ENCODE measurements at places on chromosomes 7 and 10. TPM values are rescaled to one million over a fixed set of nuclear protein-coding genes. Genes with fewer than 3 reads are reported as not detected.

SNX13 gene
- total RNA-seq, result 73.2 TPM

PPP1R9A gene
- 5.7 TPM for total RNA-seq

TACC2 gene
- total RNA-seq, result 52.1 TPM

FGFBP3 gene
- 2.0 TPM for total RNA-seq

CALY gene
- total RNA-seq, result not detected

DNA sequence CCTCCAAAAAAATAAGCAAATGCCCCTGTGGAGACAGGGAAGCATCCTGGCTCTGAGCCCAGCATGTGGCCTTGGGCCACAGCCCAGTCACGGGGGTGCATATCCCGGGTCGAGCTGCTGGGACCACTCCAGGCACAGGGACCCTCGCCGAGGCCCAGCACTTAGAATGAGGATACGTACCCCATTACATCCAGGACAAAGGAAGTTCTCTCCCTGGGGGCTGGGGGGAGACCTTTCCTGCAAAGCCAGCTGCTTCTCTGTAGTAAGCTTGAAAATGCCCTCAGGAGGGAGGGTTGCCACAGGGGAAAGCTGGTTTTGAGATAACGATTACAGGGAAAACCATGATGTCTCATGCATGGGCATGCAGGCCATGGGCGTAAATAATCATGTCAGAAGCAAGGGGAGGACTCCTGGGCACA, 75.5 kb downstream of the HIPK2 start:
- no peak overlapping the region for H3K4me3 ChIP-seq
- H3K27ac ChIP-seq, result no peak overlapping the region
- peaks cover 47% of the 10 kb centered on the region for H3K4me1 ChIP-seq
- no peaks in the 10 kb centered on the region for H3K27me3 ChIP-seq
- peaks cover 11% of the 10 kb centered on the region for H3K36me3 ChIP-seq

GRCh38 chr7:30731581-30731980, 20.4 kb upstream of the INMT start:
- H3K4me3 ChIP-seq, result no peak overlapping the region
- no peaks in the 10 kb centered on the region for H3K36me3 ChIP-seq

GRCh38 chr10:12042409-12042796, 206 bp downstream of the UPF2 start:
- H3K36me3 ChIP-seq, result no peaks in the 10 kb centered on the region
- peak overlapping the region; percentile 94 for H3K27ac ChIP-seq
- H3K27me3 ChIP-seq, result no peaks in the 10 kb centered on the region

- no peak overlapping the region for H3K27ac ChIP-seq
- H3K4me1 ChIP-seq, result no peaks in the 10 kb centered on the region
Measured at GRCh38 chr10:97475936-97476594, 22.2 kb downstream of the MMS19 start.

DGKI gene
- 10.3 TPM for total RNA-seq

H2BK1 gene
- not detected for total RNA-seq

GRCh38 chr7:4715410-4715776, 33.3 kb downstream of the FOXK1 start:
- no peak for DNase-seq
- peaks cover 17% of the 10 kb centered on the region for H3K4me1 ChIP-seq
- peak overlapping the region; percentile 22 for H3K27ac ChIP-seq
- H3K27me3 ChIP-seq, result no peaks in the 10 kb centered on the region
- H3K4me3 ChIP-seq, result peak overlapping the region; percentile 52

DNA sequence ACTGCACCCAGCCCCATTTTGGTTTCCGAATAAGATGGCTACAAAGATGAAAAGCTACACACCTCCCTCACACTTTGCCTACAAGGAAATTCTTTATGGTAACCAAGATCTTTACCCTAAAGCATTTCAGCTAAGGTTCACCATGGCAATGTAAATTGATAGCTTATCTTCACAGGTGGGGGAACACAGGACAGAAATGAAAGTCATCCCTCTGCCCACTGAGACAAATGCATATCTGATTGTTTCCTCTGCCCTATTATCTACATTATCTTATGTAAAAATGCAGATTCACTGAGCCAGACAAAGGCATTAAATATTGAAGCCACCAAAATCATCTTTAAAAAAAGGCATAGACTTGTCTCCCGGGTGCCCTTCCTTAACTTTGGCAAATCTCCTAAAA, 3.2 kb upstream of the TMEM139 start:
- no peaks in the 10 kb centered on the region for H3K4me1 ChIP-seq
- no peak for DNase-seq
- H3K4me3 ChIP-seq, result no peak overlapping the region
- H3K36me3 ChIP-seq, result no peaks in the 10 kb centered on the region
- no peaks in the 10 kb centered on the region for H3K27me3 ChIP-seq
- no peak overlapping the region for H3K27ac ChIP-seq

DNA sequence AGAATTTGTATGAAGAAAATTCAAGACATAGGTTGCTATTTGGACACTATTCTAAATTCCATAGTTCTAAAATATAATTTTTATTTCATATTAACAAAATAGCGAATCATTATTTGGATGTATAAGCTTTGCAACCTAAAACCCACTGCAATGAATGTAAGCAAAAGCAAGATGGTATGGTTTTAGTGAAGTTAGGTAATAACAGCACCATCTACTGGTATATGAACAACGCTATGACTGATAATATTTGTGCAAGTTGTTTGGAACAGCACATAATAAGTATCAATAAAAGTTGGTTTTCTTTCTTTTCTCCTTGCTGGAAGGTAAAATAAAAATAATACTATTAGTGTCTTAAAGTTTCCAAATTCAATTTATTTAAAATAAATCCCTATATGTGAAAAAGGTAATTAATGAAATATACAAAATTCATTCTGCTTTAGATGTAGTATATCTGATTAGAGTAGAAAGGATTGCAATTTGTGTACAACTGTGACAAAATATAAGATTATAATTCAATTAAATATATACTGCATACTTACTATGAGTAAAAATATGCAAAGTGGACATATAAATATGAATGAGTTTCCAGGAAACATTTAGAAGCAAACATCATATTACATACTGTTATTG, 79.0 kb upstream of the LSM8 start:
- H3K27me3 ChIP-seq, result no peaks in the 10 kb centered on the region
- no peak for DNase-seq
- H3K4me1 ChIP-seq, result no peaks in the 10 kb centered on the region
- H3K36me3 ChIP-seq, result no peaks in the 10 kb centered on the region
- H3K4me3 ChIP-seq, result no peak overlapping the region

DNA sequence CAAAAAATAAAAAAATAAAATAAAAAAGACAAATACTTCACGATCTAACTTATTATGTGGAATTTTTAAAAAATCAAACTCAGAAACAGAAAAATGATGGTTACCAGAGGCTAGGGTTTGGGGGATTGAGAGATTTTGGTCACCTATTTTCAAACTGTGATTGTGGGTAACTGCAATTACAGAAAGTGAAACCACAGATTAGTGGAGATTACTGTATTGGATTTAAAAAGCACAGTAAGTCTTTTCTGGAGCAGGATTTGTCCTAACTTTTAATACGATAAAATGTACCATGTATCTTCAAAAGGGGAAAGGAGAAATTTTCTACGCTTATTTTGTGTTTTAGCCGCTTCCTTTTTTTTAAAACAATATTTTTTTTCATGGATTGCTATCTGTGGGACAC, 1204.9 kb upstream of the LRRTM3 start:
- no peaks in the 10 kb centered on the region for H3K4me1 ChIP-seq
- no peak overlapping the region for H3K27ac ChIP-seq
- no peaks in the 10 kb centered on the region for H3K36me3 ChIP-seq

TRPV6 gene
- not detected for total RNA-seq

DNA sequence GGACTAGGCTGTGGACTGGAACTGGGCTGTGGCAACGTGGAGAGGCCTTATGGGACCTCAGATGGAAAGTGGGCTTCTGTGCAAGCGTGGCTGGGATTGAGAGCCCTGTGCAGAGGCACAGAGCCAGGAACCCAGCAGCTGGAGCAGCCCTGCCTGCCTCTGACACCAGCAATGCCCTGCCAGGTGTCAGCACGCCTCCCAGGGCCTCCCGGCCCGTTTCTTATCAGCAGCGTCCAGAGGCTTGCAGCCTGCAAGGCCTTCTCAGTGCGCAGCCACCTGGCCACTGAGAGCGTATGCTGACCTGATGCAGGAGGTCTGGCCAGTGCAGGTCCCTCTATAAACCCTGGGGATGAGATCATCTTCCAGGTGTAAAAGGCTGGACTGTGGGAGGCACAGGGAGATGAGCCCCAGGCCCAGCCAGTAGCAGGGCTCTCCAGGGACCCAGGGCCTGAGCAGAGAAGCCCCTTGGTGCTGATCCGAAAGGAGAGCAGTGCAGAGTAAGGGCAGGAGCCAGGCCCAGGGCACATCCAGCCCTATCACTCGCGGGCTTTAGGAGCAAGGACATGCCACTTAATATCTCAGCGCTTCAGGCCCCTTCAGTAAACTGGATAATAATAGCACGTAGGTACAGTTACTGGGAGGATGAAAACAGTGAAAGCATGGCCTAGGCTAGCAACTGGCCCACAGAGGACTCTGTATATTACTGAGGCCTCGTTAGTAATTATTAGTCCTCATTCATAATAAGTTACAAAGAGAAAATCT, 38.8 kb upstream of the ANTXRL start:
- no peaks in the 10 kb centered on the region for H3K36me3 ChIP-seq
- H3K4me3 ChIP-seq, result no peak overlapping the region
- no peaks in the 10 kb centered on the region for H3K4me1 ChIP-seq
- H3K27me3 ChIP-seq, result no peaks in the 10 kb centered on the region
- DNase-seq, result no peak

GRCh38 chr10:43968076-43968475, 319.4 kb upstream of the ZNF32 start:
- H3K4me1 ChIP-seq, result peaks cover 33% of the 10 kb centered on the region
- no peak for DNase-seq
- H3K27me3 ChIP-seq, result no peaks in the 10 kb centered on the region
- H3K4me3 ChIP-seq, result no peak overlapping the region
- H3K27ac ChIP-seq, result no peak overlapping the region

ZNF212 gene
- 6.6 TPM for total RNA-seq

- no peak overlapping the region for H3K27ac ChIP-seq
- no peak overlapping the region for H3K4me3 ChIP-seq
- H3K36me3 ChIP-seq, result no peaks in the 10 kb centered on the region
- DNase-seq, result no peak
- H3K27me3 ChIP-seq, result no peaks in the 10 kb centered on the region
- no peaks in the 10 kb centered on the region for H3K4me1 ChIP-seq
Measured at GRCh38 chr10:111103196-111103840, 26.5 kb downstream of the ADRA2A start.

LIPN gene
- total RNA-seq, result not detected

GHRHR gene
- not detected for total RNA-seq

TACR2 gene
- not detected for total RNA-seq

DNA sequence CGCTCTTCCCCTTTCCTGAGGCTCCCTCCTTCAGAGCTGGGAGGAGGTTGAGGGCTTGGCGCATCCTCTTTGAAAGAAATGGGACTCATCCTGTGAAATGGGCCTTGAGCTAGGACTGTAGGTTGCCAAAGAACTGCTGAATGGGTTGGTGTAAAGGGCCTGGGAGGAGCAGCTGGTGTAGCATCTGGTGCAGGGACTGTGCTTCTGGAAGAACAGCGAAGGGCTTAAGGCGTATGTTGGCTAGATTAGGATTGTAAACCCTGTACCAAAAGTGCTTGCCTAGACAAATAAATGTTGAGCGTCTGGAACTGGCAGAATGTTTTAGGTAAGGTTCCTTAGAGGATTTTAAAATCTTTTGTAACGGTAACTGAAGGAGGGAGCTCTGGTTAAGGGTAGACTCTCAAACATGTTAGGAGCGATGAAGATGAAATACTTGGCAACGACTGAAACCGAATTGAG, 563 bp downstream of the STAM start:
- peak overlapping the region; percentile 91 for H3K27ac ChIP-seq
- peak overlapping the region; percentile 80 for H3K4me3 ChIP-seq
- no peaks in the 10 kb centered on the region for H3K27me3 ChIP-seq

MLXIPL gene
- total RNA-seq, result 36.4 TPM

TMEM273 gene
- 14.8 TPM for total RNA-seq

- H3K4me1 ChIP-seq, result no peaks in the 10 kb centered on the region
- no peak for DNase-seq
- no peak overlapping the region for H3K27ac ChIP-seq
- no peaks in the 10 kb centered on the region for H3K27me3 ChIP-seq
- peaks cover 18% of the 10 kb centered on the region for H3K36me3 ChIP-seq
Measured at GRCh38 chr7:73532224-73532623, 10.1 kb upstream of the BAZ1B start.

DNA sequence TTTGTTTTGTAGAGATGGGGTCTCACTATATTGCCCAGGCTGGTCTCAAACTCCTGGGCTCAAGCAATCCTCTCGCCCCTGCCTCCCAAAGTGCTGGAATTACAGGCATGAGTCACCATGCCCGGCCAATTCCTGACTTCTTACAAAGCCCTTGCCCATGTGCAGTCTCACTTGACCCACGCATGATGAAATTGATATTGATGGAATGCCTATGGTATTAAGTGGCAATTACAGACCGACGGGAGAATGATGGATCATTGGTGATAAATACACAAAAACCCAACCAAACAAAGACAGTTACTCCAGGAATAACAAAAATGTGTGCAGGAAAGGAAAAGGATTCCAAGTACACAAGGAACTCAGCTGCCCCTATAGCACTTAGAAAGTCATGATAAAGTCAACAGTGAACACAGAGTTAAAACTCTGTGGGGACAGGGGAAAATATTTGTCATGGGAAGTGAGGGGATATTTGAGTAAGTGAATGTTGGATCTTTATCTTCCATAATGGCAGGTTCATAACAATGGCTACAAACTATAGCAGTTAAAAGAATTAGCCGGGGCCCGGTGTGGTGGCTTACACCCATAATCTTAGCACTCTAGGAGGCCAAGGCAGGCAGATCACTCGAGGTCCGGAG, 21.6 kb downstream of the HIP1 start:
- H3K4me3 ChIP-seq, result no peak overlapping the region
- peak overlapping the region; percentile 92 for H3K27ac ChIP-seq
- H3K4me1 ChIP-seq, result peaks cover 70% of the 10 kb centered on the region
- no peaks in the 10 kb centered on the region for H3K27me3 ChIP-seq

GRCh38 chr10:130771491-130771946, 540.0 kb downstream of the TCERG1L start:
- H3K27me3 ChIP-seq, result no peaks in the 10 kb centered on the region
- H3K36me3 ChIP-seq, result no peaks in the 10 kb centered on the region
- no peak for DNase-seq
- H3K4me3 ChIP-seq, result no peak overlapping the region

INTS1 gene
- 59.8 TPM for total RNA-seq

Measured in thoracic aorta (tissue), 2 donors.